ENCODE measurements at places on chromosomes 2 and 18.

GRCh38 chr2:24970483-24971285 lies 1.1 kb downstream of the DNAJC27 start:
- no peak for DNase-seq

DNA sequence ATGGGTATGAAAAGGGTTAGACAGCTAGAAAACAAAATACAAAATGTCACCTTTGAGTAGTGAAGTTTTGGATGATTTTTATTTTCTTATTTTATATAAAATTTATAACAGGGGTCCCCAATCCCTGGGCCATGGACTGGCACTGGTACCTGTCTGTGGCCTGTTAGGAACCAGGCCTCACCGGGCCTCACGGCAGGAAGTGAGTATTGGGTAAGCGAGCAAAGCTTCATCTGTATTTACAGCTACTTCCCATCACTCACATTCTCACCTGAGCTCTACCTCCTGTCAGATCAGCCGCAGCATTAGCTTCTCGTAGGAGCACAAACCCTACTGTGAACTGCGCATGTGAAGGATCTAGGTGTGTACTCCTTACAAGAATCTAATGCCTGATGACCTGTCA lies 202.8 kb upstream of the TWIST2 start:
- DNase-seq, result no peak

- DNase-seq, result no peak
These were observed 54.8 kb downstream of the ADI1 start for GRCh38 chr2:3464401-3465005.

DNA sequence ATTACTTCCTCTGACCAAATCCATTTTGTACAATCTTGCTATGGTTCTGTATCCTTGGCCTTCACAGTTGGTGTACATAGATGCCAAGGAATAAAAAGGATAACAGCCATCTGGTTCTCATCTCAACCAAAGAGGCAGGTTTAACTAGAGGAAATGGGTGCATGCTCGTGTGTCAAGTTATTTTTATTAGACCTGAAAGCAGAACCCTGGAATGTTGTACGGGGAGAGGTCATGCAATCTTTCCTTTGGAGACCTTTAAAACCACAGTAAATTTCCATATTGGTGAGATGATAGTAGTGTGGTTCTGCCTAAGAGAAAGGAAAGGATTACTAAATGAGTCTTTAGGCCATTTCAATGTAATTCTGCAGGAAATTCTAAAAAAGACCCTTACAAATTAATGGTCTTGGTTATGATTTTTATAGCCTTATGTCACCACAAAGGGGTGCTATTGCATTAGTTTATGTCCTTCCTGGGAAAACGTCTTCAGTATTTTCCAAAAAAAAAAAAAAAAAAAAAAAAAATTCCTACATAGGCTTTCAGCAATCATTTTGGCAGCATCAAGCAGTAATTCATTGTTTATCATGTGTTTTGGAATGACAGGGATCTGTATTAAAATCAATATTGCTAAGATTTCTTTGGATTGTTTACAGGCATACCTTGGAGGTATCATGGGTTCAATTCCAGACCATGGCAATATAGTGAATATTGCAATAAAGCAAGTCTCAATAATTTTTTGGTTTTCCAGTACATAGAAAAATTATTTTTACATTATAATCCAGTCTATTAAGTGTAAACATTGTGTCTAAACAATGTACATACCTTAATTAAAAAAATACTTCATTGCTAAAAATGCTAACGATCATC lies 270.8 kb downstream of the NYAP2 start:
- DNase-seq, result no peak

GRCh38 chr2:118055512-118056164 lies 32.6 kb upstream of the INSIG2 start:
- DNase-seq, result no peak

- peak; percentile 80 for DNase-seq
These were observed 765 bp upstream of the ID2 start for GRCh38 chr2:8680822-8681760.

GRCh38 chr18:49854681-49855080 lies 41.3 kb upstream of the ACAA2 start:
- DNase-seq, result no peak

GRCh38 chr2:71534201-71534600 lies 80.8 kb downstream of the DYSF start:
- no peak for DNase-seq

DNA sequence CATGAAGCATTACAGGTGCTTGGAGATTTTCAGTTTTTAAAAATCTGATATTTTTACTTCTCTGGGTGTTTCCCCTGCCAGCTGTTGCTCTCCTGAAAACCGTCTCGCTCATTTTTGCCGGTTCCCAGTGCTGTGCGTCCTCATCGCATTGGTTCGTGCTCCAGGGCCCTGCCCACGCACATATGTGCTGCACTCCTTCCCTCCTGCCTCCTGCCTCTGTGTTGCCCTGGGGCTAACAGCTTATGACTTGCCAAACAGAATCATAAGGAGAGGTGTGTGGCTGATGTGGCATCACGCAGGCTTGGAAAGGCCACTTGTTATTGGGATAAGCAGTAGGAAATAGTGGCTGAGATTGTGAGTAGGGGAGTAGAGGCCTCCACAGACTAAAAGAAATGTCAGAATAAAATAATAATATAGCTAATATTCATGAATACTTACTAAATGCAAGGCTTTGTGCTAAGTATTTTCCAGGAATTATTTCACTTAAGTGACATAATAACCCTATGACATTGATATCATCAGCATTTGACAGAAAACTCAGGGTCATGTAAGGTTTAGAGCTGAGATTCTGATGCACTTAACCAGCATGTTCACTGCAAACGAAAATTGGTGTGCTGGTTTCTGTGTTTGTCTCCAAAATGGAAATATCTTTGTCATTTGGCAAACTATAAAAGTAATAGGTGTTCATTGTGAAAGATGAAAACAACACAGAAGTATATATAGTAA lies 53.5 kb downstream of the SLC4A1AP start:
- no peak for DNase-seq

- DNase-seq, result no peak
These were observed 39.8 kb downstream of the RBM45 start for GRCh38 chr2:178152033-178152432.

GRCh38 chr2:112566104-112566503 lies 18.3 kb upstream of the CHCHD5 start:
- no peak for DNase-seq

All from stimulated activated CD4-positive, alpha-beta T cell treated with anti-CD3 and anti-CD28 coated beads, Interleukin-2, amount 100 ng/mL, for 48 hours (primary cell).